IMR-90 (cell line): ENCODE measurements at places on chromosomes 7 and 10.

DNA sequence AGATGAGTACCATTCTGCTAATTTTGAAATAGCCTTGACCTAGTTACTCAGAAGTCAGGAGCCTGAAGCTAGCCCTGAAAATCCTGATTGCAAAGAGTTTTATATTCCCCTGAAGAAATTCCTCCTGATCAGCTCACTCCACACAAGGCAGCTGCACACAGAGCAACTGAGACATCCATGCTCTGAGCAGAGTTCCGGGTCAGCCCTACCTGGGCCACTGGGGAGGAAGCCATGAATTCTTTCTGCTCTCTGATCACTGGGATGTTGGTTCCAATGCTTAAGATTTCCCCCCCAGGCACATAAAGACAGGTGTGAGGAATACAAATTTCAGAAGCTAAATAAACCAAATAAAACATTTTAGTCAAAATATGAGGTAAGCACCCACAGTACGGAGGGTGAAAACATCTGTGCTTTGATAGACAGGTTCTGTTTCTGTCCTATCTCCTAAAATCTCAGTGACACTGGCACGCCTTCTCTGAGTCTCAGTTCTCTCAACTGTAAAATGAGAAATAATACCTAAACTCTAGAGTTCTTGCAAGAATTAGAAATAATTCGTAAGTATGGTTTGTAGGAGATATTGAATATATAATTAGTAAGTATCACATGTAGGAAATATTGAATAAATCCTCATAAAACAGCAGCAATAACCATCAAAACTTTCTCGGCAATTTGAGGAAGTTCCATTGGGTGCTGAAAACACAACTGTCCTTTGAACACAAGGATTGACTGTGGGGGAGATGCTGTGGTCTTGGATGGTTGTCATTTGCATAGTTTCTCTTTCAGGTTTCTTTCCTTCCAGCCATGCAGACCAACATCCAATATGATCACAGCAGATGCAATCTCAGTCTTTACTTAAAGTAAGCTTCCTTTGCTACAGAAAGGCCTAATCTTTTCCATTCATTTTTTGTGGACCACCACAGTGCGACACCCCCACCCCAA, 133.0 kb upstream of the TNS3 start:
- no peak overlapping the region for H3K27ac ChIP-seq
- peaks cover 4% of the 10 kb centered on the region; the same call in 1 of the 2 replicates for H3K4me1 ChIP-seq
- H3K27me3 ChIP-seq = no peaks in the 10 kb centered on the region
- H3K4me3 ChIP-seq = no peak overlapping the region

GRCh38 chr7:2445898-2446555, 30.2 kb downstream of the GRIFIN start:
- no peaks in the 10 kb centered on the region for H3K27me3 ChIP-seq
- H3K27ac ChIP-seq = no peak overlapping the region
- DNase-seq = no peak
- H3K4me3 ChIP-seq = no peak overlapping the region
- no peaks in the 10 kb centered on the region; the same call in 1 of the 2 replicates for H3K4me1 ChIP-seq

DNA sequence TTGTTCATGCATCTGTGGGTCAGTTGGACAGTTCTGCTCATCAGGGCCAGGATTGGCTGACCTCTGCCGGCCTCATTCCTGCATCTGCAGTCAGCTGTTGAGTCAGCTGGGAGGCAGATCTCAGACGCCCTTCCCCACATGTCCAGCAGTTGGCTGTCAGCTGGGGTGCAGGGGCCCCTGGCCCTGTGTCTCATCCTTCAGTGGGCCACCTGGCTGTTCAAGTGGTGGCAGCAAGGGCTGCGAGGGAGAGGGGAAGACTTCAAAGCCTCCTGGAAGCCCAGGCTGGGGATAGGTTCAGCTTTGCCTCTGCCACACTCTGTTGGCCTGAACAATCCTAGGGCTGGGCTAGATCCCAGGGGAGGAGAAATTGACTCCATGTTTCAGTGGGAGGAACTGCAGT, 33.2 kb downstream of the TACR2 start:
- no peak overlapping the region for H3K27ac ChIP-seq
- peaks cover 42% of the 10 kb centered on the region for H3K36me3 ChIP-seq
- peaks cover 7% of the 10 kb centered on the region for H3K4me1 ChIP-seq

DNA sequence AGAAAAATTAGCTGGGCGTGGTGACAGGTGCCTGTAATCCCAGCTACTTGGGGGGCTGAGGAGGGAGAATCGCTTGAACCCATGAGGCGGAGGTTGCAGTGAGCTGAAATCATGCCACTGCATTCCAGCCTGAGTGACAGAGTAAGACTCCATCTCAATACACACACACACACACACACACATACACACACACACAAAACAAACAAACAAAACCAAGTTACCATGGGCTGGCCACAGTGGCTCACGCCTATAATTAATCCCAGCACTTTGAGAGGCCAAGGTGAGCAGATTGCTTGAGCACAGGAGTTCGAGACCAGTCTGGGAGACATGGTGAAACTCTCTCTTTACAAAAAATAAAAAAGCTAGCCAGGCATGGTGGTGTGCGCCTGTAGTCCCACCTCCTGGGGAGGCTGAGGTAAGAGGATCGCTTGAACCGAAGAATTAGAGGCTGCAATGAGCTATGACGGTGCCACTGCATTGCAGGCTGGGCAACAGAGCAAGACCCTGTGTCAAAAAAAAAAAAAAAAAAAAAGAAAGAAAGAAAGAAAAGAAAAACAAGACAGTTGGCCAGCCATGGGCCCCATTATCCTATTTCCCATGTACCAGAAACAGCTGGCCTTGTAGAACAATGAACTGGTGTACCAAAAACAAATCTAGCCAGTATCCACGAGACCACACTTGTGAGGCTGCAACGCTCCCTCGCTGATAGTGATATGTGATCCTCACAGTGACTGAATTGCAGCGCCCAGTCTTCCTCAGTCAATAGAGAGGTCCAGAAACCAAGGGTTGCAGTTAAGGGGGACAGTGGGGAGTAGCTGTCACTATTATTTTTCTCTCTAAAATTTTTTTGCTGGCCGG, 6.6 kb upstream of the AGFG2 start:
- H3K36me3 ChIP-seq = no peaks in the 10 kb centered on the region
- no peak overlapping the region for H3K27ac ChIP-seq
- no peak for DNase-seq
- peaks cover 4% of the 10 kb centered on the region for H3K27me3 ChIP-seq

DNA sequence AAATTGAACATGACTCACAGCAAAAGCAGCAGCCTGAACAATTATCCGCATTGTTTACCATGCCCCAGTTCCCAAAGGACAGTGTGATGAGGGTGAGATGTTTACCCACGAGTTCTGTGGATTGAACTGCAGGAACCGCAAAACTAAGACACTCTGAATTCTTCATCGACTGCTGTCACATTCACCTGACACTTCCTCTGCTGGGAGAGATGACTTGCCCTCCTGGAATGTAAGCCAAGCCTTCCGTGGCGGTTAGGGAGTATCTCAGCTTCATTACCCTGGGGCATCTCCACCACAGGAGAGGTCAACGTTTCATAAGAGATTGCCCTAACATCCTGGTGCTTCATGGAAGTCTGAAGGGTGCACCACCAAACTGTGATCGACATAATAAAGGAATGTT, 374.6 kb upstream of the ADARB2 start:
- no peaks in the 10 kb centered on the region for H3K36me3 ChIP-seq
- no peaks in the 10 kb centered on the region for H3K4me1 ChIP-seq
- H3K27ac ChIP-seq = no peak overlapping the region
- no peak overlapping the region for H3K4me3 ChIP-seq

DNA sequence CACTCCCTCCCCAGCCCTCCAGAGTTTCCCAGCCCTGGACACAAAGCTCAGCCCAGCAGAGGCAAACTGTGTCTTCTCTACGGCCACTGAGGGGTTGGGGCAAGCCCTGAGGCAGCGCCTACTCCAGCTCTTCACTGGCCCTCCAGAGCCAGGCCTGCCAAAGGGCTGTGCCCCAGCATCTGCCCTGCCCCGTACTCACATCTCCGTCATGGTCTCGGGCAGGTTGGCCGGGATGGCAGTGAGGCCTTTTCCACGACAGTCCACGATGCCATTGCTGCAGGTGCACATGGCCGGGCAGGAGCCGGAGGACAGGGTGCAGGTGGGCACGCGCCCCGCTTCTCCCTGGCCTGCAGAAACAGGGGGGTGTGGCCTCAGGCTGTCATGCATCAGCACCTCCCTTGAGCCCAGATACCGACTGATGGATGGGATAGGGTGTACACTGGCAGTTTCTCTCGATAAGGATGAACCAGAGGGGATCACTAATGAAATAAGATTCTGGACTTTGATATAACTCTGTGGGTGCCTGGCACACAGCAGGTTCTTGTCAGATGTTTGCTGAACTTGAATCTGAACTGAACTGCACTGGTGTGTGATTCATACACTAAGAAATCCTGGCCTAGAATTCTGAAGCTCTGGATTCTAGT, 125.2 kb downstream of the SLIT1 start:
- H3K36me3 ChIP-seq = no peaks in the 10 kb centered on the region
- peak; percentile 7 for DNase-seq
- H3K27me3 ChIP-seq = peaks cover 59% of the 10 kb centered on the region
- H3K4me1 ChIP-seq = no peaks in the 10 kb centered on the region

DNA sequence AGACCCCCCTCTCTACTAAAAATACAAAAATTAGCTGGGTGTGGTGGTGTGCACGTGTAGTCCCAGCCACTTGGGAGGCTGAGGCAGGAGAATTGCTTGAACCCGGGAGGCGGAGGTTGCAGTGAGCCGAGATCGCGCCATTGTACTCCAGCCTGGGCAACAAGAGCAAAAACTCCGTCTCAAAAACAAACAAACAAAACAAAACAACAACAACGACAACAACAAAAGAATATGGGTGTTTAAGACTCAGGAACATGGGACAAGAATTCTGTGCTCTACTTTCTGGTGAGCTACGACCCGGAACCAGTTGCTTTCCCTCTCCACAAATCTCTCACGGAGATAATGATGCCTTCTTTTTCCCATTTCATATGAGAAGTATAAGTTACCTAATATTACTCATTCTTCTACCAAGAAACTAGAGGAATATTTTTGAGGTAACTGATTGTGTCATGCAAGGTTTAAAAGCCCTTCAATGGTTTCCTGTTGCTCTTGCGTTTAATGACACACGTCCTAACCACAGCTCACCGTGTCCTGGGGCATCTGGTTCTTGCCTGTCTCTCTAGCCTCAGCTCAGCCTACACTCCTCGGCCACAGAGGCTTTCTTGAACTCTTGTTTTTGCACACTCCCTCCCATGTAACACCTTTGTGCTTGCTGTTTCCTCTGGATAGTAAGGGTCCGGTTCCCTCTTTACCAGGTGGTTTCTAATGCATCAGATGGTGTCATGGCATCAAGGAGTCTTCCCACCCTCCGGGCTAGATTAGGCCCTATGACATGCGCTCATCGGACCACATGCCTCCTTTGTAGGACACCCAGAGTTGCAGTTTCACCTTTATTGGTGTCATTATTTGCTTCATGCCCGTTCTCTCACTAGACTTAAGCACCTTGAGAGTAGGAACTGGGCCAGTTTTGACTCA, 67.5 kb downstream of the PFKFB3 start:
- DNase-seq = peak; percentile 19
- no peaks in the 10 kb centered on the region for H3K36me3 ChIP-seq
- H3K4me1 ChIP-seq = peaks cover 5% of the 10 kb centered on the region
- no peaks in the 10 kb centered on the region for H3K27me3 ChIP-seq
- H3K4me3 ChIP-seq = no peak overlapping the region

DNA sequence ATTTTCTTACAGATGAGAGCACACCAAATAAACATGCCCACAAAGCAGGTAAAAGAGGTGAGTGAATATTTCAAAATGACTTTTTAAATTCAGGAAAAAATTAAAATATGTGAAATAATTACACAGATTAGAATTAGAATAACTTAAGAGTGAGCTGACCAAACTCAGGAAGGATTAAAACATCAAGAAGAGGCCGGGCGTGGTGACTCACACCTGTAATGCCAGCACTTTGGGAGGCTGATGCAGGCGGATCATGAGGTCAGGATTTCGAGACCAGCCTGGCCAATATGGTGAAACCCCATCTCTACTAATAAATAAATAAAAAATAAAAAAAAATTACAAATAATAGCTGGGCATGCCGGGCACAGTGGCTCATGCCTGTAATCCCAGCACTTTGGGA, 140.1 kb downstream of the REEP3 start:
- no peak for DNase-seq
- no peaks in the 10 kb centered on the region for H3K27me3 ChIP-seq
- H3K4me1 ChIP-seq = peaks cover 2% of the 10 kb centered on the region; the same call in 1 of the 2 replicates
- no peak overlapping the region for H3K27ac ChIP-seq
- H3K36me3 ChIP-seq = no peaks in the 10 kb centered on the region

GRCh38 chr10:22713853-22714478, 412 bp downstream of the PIP4K2A start:
- no peaks in the 10 kb centered on the region for H3K27me3 ChIP-seq
- H3K4me3 ChIP-seq = peak overlapping the region; percentile 100
- H3K36me3 ChIP-seq = no peaks in the 10 kb centered on the region

DNA sequence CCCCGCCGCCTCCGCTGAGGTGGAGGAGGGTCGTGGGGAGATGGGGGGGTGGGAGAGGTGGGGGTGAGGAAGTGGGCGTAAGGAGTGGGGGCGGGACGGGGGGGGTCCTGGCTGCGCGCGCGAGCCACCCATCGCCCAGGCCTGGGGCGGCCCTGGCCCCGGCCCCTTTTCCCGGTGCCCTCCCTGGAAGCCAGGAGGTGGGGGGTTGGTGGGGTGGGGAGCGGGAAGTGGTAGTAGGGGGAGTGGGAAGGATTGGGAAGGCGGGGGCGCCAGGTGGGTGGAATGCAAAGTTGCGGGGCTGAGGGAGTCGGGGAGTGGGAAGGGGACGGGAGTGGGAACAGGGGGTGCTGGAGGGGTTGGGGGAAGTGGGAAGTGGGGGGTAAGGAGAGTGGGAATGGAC, 319 bp upstream of the MMD2 start:
- H3K27ac ChIP-seq = no peak overlapping the region
- DNase-seq = no peak
- H3K36me3 ChIP-seq = no peaks in the 10 kb centered on the region
- H3K4me3 ChIP-seq = no peak overlapping the region

DNA sequence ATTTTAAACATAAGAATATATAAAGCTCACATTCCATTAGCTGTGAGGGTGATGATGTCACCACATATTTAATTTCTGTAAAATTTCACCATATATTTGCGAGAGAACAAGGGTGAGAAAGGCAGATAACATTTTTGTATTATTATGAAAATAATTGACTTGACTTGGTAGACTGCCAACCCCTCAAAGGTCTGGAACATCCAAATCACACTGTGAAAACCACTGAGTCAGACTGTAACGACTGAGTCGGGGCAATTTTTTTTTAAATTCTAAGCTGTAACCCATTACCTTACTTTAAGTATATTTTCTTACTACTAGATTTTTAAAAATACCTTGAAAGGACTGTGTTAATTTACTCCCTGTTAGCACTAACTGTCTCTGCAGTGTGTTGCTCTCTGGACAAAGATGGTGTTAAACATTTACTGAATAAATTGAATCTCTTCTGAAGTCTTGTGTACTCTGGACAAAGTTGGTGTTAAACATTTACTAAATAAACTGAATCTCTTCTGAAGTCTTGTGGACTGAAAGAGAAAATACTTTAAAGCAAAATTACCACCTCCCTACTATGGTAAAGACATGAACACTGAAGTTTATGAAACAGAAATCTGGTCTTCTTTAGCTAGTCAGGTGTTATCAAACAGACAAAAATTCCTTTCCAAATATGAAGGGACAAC, 14.1 kb downstream of the PDZD8 start:
- H3K4me1 ChIP-seq = no peaks in the 10 kb centered on the region; the same call in none of the 2 replicates
- H3K27me3 ChIP-seq = no peaks in the 10 kb centered on the region
- no peak overlapping the region for H3K27ac ChIP-seq
- DNase-seq = peak; percentile 30

- no peak overlapping the region for H3K27ac ChIP-seq
- no peak overlapping the region for H3K4me3 ChIP-seq
- no peak for DNase-seq
- peaks cover 18% of the 10 kb centered on the region for H3K27me3 ChIP-seq
- H3K4me1 ChIP-seq = no peaks in the 10 kb centered on the region
These were observed 23.9 kb upstream of the FAM107B start for GRCh38 chr10:14798636-14799035.
